ENCODE measurements at places on chromosomes 16 and 17.

- H3K27ac ChIP-seq: peak overlapping the region; percentile 48
- H3K4me1 ChIP-seq: no peaks in the 10 kb centered on the region
- no peak for DNase-seq
Observed at GRCh38 chr16:27625050-27625697, 75.2 kb downstream of the KATNIP start.

- H3K4me3 ChIP-seq: no peak overlapping the region
- H3K4me1 ChIP-seq: peaks cover 3% of the 10 kb centered on the region
- DNase-seq: no peak
- H3K27ac ChIP-seq: no peak overlapping the region
- no peaks in the 10 kb centered on the region for H3K36me3 ChIP-seq
Observed at GRCh38 chr17:82062076-82062983, 3.3 kb downstream of the DUS1L start.

DNA sequence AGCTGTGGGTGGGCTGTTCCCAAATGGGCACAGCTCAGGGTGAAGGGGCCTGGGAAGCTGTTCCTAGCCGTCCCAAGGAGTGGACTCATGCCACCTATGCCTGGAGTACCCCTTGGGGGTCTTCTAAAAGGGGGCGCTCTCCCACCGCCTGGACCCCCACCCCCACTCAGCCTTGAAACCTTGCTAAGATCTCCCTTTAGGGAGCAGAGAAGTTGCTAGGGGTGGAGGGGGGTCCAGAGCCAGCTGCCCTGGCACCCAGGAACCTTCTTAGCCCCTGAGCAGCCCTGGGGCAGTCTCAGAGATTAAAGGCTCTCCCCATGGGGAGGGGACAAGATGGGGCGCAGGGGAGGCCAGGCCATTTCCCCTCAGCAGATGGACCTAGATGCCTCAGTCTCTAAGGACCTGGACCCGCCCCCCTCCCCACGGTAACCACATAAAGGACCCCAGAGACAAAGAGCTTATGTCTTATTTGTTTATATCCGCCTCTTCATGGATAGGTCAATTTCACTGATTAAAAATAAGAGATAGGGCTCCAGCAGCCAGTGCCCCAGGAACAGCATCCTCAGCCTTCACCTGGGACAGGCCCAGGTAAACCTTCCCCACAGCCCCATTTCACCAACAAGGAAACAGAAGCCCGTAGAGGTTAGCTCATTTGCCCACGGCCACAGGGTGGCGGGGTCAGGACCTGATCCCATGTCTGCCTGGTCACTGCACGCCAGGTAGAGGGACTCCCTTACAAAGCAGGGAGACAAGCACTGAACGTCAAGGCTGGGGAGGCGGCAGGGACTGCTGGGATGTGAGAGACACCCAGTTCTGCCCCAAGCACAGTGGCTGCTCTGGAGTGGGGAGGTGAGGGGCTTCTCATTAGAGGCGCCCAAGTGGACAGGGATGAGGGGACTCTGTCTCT is 3.4 kb downstream of the MTSS2 start:
- H3K27ac ChIP-seq: peak overlapping the region; percentile 48
- H3K4me1 ChIP-seq: peaks cover 28% of the 10 kb centered on the region
- DNase-seq: no peak
- peaks cover 18% of the 10 kb centered on the region for H3K27me3 ChIP-seq
- H3K4me3 ChIP-seq: peak overlapping the region; percentile 31

DNA sequence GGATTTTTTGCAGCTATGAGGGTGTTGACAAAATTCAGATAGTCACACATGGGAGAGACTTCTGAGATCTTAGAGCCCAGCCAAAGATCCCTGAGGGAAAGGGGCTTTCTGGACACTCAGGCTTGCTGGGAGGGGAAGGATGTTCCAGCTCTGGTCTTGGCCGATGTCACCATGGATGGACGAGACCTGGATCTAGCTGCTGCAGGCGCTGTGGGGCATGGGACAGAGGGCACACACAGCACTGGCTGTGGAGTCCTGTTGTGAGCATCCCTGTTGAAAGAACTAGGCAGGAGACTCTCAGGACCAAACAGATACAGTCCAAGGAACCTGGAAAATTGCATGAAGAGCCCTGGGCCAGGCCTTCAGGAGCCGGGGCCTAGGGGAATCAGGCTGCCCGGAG is 80.1 kb upstream of the SDK2 start:
- H3K27me3 ChIP-seq: no peaks in the 10 kb centered on the region
- H3K27ac ChIP-seq: no peak overlapping the region
- no peaks in the 10 kb centered on the region for H3K36me3 ChIP-seq
- H3K4me3 ChIP-seq: no peak overlapping the region
- DNase-seq: no peak
- H3K4me1 ChIP-seq: no peaks in the 10 kb centered on the region

GRCh38 chr16:30886145-30886544 is 7.7 kb downstream of the BCL7C start:
- peaks cover 9% of the 10 kb centered on the region for H3K4me1 ChIP-seq
- H3K27me3 ChIP-seq: peaks cover 16% of the 10 kb centered on the region
- no peak overlapping the region for H3K27ac ChIP-seq
- H3K36me3 ChIP-seq: peaks cover 32% of the 10 kb centered on the region

DNA sequence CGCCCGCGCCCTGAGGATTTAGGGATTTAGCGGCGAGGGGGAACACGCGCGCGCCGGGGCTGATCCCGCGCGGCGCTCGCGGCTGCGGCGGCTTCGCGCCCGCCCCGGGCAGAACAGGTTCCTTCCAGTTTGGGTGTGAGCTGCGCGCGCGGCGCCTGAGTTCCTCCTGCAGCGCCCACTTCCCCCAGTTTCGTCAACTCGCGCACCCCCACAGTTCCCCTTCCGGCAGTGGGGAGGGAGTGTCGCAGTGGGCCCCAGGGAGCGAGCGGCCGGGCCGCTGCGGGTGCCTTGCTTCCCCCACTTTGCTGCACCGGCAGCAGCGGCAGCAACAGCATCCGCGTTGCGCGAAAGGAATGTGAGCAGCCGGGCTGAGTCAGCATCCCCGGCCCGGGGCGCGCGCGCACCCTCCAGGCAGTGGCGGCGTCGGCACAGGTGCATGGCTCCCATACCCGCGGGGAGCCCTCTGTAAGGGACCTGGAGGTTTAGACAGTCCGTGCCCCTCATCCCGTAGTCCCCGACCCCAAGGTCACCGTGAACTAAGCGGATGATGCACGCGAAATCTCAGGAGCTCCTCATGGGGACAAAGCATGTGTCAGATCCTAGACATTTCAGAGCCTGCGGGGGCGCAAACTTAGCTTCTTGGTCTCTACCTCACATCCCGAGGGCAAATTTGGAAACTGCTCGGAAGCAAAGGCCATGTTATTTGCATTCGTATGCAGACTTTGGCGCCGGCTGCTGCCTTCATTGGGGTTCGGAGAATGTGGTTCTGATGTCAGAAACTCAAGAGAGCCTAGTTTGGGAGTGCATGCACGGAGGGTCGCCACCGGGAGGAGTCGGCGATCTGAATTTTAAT is 767 bp downstream of the ARSG start:
- no peak overlapping the region for H3K27ac ChIP-seq
- DNase-seq: peak; percentile 72
- peaks cover 48% of the 10 kb centered on the region for H3K4me1 ChIP-seq
- peak overlapping the region; percentile 82 for H3K4me3 ChIP-seq
- peaks cover 4% of the 10 kb centered on the region for H3K36me3 ChIP-seq
- H3K27me3 ChIP-seq: peaks cover 10% of the 10 kb centered on the region

DNA sequence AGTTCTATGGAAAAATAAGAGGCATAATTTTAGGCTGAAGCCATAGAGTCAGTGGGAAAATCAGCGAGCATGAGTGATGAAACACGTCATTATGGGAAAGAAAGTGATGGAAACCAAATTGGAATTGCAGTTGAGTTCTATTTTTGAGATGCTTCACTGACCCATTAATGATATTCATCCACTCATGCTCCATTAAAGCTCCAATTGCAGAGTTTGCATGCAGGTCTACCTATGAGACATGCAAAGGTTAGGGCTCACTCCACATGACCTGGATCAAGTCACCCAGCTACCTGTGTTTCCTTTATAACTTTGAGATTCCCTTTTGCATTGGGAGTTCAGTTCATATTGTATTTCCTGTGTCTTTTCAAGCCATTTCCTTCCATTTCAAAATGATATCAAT is 8.0 kb upstream of the KRTAP2-4 start:
- no peak overlapping the region for H3K27ac ChIP-seq
- DNase-seq: no peak
- H3K4me1 ChIP-seq: no peaks in the 10 kb centered on the region
- no peaks in the 10 kb centered on the region for H3K36me3 ChIP-seq
- H3K4me3 ChIP-seq: no peak overlapping the region

GRCh38 chr17:17506893-17507464 is 10.8 kb upstream of the RASD1 start:
- DNase-seq: no peak
- no peak overlapping the region for H3K27ac ChIP-seq
- no peak overlapping the region for H3K4me3 ChIP-seq
- H3K4me1 ChIP-seq: peaks cover 5% of the 10 kb centered on the region

GRCh38 chr17:83144421-83145357 is 65.3 kb downstream of the METRNL start:
- H3K4me1 ChIP-seq: no peaks in the 10 kb centered on the region
- no peaks in the 10 kb centered on the region for H3K36me3 ChIP-seq
- H3K4me3 ChIP-seq: no peak overlapping the region
- H3K27me3 ChIP-seq: no peaks in the 10 kb centered on the region

- DNase-seq: no peak
- peaks cover 7% of the 10 kb centered on the region for H3K4me1 ChIP-seq
- H3K27ac ChIP-seq: no peak overlapping the region
- peaks cover 3% of the 10 kb centered on the region for H3K27me3 ChIP-seq
- H3K36me3 ChIP-seq: peaks cover 4% of the 10 kb centered on the region
- H3K4me3 ChIP-seq: no peak overlapping the region
Observed at GRCh38 chr17:50689251-50689650, 18.5 kb downstream of the ANKRD40 start.

DNA sequence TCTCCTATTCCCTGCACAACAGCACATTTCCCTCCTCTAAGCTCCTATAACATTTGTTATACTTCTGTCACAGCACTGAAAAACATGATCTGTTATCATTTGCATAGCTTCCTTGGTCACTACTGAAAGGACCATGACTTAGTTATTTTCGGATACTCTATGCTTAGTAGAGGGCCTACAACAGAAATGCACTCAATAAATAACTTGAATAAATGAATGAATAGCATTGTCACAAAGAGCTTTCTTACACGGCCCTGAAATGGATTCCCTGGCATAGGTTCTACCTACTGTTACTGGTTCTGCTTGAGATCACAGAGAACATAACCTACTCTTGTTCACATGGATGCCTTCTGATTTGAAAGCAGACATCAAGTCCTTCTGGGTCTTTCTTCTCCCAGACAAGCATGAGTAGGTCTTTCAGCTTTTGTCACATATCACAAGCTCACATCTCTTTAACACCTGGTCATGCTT is 41.6 kb downstream of the MYO1D start:
- no peak for DNase-seq
- H3K27ac ChIP-seq: no peak overlapping the region
- H3K4me3 ChIP-seq: no peak overlapping the region
- H3K4me1 ChIP-seq: peaks cover 14% of the 10 kb centered on the region

DNA sequence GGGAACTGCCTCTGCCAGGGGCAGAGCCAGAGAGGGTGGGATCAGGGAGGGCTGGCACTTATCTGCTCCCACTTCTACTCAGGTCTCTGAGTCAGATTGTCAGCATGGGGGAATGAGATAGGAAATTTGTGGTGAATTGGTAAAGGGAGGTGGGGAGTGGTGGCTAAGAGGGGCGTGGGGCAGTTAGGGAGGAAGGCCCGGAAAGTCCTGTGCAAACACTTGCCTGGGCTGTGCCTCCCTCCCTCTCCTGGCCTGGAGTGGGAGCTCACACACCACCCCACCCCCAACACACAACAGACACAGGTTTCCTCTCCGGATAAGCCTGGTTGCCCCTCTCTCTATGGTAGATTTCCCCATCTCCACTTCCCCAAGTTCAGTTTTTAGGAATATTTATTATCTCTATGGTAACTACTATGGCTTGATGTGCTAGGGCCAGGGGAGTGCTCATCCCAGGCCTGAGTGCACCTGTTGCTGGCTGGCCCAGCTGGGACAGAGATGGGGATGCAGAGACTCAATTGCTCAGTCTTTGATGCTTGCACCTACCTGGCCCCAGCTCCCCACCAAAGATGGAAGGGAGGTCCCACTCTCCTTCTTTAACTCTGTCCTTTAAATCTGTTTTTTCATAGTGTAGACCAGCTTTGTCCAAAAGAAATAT is 2.7 kb downstream of the SPNS2 start:
- peak; percentile 58 for DNase-seq
- peaks cover 12% of the 10 kb centered on the region for H3K36me3 ChIP-seq
- peaks cover 58% of the 10 kb centered on the region for H3K4me1 ChIP-seq
- H3K4me3 ChIP-seq: peak overlapping the region; percentile 99
- H3K27me3 ChIP-seq: peaks cover 20% of the 10 kb centered on the region
- H3K27ac ChIP-seq: peak overlapping the region; percentile 91

- DNase-seq: no peak
- no peak overlapping the region for H3K27ac ChIP-seq
- H3K4me3 ChIP-seq: no peak overlapping the region
- H3K27me3 ChIP-seq: peaks cover 1% of the 10 kb centered on the region
- peaks cover 10% of the 10 kb centered on the region for H3K4me1 ChIP-seq
Observed at GRCh38 chr16:79067600-79067999, 532.9 kb downstream of the MAF start.

- no peaks in the 10 kb centered on the region for H3K36me3 ChIP-seq
- H3K27me3 ChIP-seq: peaks cover 8% of the 10 kb centered on the region
- H3K4me3 ChIP-seq: no peak overlapping the region
- no peak overlapping the region for H3K27ac ChIP-seq
- H3K4me1 ChIP-seq: peaks cover 8% of the 10 kb centered on the region
Observed at GRCh38 chr17:35315283-35315682, 58.1 kb downstream of the SLFN11 start.

DNA sequence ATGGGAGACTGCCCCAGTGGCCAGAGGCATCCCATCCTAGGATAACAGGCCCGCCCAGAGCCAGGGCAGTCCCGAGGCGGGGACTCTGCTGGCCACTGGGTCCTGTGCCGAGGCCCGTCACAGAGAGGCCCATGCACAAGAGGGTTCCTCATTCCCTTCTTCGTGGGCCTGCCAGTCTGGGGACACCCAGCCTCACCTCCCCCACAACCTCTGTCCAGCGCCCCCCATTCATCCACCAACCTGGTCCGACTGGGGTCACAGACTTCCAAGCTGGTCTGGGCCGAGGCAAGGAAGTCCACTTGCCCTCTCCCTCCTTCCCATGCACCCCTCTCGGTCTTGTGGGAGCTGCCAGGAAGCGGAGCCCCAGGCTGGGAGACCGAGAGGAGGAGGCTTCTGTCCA is 94.2 kb upstream of the PLCG2 start:
- peaks cover 7% of the 10 kb centered on the region for H3K27me3 ChIP-seq
- peaks cover 21% of the 10 kb centered on the region for H3K36me3 ChIP-seq
- peaks cover 10% of the 10 kb centered on the region for H3K4me1 ChIP-seq
- H3K27ac ChIP-seq: no peak overlapping the region

- H3K4me3 ChIP-seq: no peak overlapping the region
- H3K27ac ChIP-seq: no peak overlapping the region
- peaks cover 8% of the 10 kb centered on the region for H3K27me3 ChIP-seq
- no peak for DNase-seq
Observed at GRCh38 chr17:40283662-40284061, 4.0 kb upstream of the CDC6 start.

- no peak for DNase-seq
- no peaks in the 10 kb centered on the region for H3K27me3 ChIP-seq
- H3K4me3 ChIP-seq: no peak overlapping the region
Observed at GRCh38 chr17:68141050-68141449, 105.5 kb downstream of the KPNA2 start.

- no peak overlapping the region for H3K27ac ChIP-seq
- H3K4me3 ChIP-seq: no peak overlapping the region
- peaks cover 4% of the 10 kb centered on the region for H3K27me3 ChIP-seq
- no peaks in the 10 kb centered on the region for H3K36me3 ChIP-seq
Observed at GRCh38 chr16:28053461-28053860, 10.1 kb downstream of the GSG1L start.

Measured in endothelial cell (in vitro differentiated cells).